Renal pelvis (tissue), 12 donors: ENCODE measurements at places on chromosomes 12 and 14. TPM values are rescaled to one million over a fixed set of nuclear protein-coding genes. Genes with fewer than 3 reads are reported as not detected.

Gene TXNDC16
- 18.5 TPM for polyA plus RNA-seq

Gene PSEN1
- 74.4 TPM for polyA plus RNA-seq

Gene CPNE6
- polyA plus RNA-seq = not detected

Gene PTPRB
- 18.1 TPM for polyA plus RNA-seq

Gene C12orf54
- 0.56 TPM for polyA plus RNA-seq

Gene INSM2
- not detected for polyA plus RNA-seq

Gene FOXM1
- 40.9 TPM for polyA plus RNA-seq

Gene TPPP2
- 3.1 TPM for polyA plus RNA-seq

Gene KRT2
- polyA plus RNA-seq = not detected

Gene PTPRR
- polyA plus RNA-seq = 0.68 TPM

- no peak for DNase-seq
These were observed 27.5 kb upstream of the DENND5B start for GRCh38 chr12:31618228-31619025.

DNA sequence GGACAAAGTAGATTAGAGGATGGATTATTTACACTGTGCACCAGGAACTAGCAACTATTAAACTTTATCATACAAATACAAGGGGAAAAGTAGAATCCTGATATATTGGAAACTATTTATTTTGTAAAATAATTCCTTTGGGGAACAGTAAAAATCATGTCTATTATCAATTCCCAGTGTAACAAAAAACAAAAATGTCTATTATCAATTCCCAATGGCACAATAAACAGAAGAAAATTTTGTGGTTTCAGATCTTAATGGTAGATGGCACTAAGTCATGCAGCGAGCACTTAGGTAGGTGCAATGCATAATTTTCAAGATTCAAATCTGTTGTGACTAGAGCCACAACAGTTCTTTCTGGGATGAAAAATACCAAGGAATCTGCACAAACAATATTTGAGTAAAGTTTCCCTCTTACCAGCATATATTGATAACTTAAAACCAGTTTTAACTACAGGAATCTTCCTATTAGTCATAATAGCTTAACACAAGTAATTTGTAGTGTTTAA, 13.7 kb downstream of the CFL2 start:
- DNase-seq = no peak

DNA sequence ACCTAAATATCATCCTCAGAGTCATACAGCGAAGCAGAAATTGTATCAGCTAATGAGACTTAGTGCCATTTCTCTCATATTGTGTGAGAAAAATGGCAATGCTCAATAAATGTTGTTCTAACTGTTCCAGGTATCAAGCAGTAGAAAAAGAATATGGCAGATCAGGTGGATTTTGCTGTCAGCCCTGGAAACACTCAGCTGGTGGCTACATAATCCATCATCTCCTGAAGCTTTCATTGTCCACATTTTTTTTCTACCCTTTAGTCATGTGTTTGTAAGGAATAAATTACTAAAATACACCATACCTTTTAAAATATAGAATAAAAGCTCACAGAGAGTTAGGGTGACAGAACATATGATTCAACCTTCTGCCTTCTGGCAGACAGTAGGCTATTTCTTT, 840.3 kb downstream of the DIO2 start:
- no peak for DNase-seq

- DNase-seq = no peak
These were observed 476.6 kb downstream of the RMST start for GRCh38 chr12:97939156-97939555.

GRCh38 chr12:82971584-82971983, 284.9 kb downstream of the TMTC2 start:
- no peak for DNase-seq

DNA sequence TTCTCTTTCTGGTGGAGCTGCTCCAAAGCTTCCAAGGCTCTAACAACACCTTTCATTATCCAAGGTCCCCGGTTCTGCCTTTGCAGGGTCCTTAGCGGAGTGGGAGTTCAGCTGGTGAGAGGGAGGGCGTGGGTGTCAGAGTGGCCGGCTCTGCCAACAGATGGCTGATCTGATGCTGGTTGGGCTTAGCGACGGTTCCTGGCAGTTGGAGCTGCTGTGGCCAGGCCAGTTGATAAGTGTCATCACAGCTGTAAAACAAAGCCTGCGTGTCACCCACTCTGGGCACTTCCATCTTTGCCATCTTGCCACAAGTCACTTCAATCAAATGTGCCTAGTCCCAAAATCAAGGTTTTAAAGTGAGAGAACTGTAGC, 36.3 kb downstream of the RIN3 start:
- no peak for DNase-seq

- no peak for DNase-seq
These were observed 99.9 kb downstream of the PPM1H start for GRCh38 chr12:62834971-62835547.

DNA sequence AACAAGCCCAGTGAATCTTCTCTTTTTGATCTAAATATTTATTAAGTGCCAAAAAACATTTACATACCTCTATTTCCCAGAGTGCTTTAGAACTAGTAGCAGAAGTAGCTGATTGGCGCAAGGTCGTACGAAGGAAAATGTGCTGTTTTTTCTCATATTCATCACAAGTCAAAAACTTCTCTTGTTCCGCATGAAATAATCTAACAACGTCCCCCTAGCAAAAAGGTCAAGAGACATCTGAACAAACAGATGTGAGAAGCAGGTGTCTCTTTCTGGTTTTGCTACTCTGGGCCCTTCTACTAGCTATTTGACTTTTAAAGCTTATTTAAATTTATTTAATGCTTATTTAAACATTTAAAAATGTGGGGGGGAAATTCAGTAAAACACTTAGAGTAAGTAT, 117.8 kb downstream of the ITPR2 start:
- no peak for DNase-seq

DNA sequence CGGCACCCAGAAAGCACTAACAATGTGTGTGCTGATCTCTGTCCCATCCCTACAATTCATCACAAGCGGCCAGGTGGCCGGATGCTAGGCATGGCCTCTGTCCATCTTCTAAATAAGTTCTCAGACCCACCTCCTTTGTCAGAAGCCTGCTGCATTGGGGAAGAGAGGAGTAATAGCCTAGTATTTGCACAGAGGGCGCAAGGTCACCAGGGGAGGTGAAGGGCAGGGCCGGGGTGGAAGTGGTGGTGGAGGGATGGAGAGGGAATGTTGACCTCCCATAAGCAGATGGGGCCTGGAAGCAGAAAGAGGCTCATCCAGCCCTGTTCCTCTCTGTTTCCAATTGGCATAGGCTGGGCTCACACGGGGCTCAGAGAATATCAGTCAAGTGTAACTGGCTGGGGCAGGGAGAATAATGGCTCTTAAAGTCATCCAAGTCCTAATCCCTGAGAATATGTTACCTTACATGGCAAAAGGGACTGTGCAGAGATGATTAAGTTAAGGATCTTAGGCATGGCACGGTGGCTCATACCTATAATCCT, 6.9 kb downstream of the RILPL1 start:
- no peak for DNase-seq

DNA sequence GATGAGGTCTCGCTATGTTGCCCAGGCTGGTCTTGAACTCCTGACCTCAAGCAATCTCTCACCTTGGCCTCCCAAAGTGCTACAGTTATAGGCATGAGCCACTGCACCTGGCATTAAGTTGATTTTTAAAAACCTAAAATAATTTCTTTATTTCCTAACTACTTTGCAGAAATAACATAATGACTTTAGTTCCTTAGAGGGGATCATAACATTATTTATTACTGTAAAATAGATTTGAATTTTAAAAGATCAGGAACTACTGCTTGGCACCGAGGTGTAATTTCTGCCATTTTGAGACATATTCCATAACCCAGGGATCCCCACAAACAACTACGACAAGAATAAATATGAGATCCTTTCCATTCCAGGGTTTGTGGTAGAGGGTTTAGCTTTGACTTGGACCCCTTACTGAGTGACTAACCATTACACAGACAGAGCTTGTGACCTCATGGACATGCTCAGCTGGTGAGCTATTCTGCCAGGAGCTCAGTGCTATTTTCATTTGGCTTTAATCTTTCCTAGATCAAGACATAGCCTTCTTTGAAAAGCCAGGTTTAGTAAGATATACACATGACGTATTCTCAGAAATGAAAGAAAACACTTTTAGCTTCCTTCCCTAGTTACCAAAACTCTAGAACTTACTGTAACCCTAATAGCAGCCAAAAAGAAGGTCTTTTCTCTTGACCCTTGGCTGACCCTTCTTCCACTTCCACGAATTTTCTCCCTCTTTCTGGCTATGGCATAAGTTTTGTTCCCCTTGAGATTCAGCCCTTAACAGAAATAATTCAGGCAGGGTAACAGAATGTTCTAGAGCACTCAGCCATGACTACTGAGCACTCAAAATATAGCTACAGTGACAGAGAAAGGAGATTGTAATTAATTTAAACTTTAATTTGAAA, 75.1 kb upstream of the NUDT4 start:
- no peak for DNase-seq
